ENCODE measurements at places on chromosomes 2 and 18.
A peak's percentile ranks its signal among the peaks of the same experiment; 100 is the strongest.

- peak; percentile 44 for DNase-seq
These were observed 88.4 kb upstream of the STK17B start for GRCh38 chr2:196259507-196260481.

DNA sequence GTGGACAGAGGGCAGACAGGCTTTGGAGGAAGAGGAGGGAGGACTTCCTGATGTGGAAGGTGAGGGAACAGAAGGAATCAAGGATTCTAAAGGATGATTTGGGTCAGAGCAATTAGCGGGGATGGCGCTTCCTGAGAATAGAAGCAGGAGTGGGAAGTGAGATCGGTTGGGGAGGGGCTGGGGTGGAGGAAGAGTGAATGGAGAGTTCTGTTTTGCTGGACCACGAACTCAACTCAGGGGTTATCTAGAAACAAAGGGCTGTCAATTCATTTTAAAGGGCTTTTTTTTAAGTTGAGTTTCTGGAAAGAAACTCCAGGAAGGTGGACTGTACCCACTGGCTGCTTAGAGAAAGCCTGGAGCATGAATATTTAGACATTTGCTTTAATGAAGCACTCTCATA, 54.9 kb downstream of the BCL2L11 start:
- no peak for DNase-seq

DNA sequence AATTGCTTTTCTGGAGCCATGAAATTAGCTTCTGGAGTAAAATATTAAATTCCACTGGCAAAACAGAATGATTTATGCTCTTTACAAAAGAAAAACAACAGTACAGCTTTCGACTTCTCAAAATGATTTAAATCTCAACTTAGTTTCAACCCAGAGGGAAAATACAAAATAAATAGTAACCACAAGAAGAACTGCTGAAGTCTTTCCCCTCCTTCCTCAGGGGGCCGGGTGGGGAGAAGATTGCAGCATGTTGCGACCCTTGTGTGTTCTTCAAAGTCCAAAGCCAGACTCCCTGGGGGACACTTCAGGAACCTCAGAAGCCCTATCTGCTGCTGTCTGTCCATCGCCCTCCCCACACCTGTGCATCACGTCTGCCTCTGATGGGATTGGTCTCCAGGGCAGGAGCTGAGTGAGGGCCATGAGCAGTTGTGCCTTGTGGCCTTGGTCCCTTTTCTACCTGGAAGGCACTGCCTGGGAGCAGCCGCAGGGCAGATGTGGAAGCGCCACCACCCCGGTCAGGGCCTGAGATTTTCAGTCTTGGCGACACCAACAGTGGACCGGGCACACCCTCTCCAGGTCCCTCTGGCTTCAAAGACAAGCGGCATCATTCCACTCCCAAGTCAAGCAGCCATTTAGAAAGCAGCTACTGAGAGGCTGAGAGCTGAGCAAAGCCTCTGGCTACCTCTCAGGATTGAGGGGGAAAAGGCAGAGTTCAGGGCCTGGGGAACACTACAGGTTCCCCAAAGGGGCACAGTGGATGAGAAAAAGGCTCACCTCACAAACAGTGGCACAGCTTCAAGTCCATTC, 210.1 kb upstream of the RAB6C start:
- no peak for DNase-seq

DNA sequence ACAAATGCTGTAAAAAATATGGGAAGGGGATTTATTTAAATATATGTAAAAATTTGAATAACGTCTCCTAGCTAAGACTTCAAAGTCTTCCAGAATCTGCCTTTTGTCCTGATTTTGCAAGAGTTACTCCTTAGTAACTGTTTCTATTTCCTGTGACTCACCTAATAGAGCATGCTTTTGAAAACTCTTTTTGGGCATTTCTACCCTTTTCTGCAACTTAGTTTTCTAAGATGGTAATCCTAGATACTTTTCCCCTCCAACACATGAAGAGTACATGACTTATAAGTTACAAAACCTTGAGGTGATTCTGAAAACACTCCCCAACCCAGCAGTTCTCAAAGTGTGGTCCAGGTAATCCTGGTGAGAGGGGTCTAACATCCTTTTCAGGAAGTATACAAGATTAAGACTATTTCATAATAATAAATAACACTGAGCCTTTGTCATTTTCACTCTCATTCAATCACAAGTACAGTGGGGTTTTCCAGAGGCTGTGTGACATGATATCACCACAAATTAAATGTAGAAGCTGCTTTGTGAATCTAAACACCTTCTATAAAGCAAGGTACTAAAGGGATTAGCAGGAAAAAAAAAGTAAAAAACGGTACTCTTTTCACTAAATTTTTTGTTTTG, 31.9 kb downstream of the PPP4R3B start:
- DNase-seq, result no peak

GRCh38 chr2:127619877-127620705, 25.9 kb upstream of the GPR17 start:
- no peak for DNase-seq

DNA sequence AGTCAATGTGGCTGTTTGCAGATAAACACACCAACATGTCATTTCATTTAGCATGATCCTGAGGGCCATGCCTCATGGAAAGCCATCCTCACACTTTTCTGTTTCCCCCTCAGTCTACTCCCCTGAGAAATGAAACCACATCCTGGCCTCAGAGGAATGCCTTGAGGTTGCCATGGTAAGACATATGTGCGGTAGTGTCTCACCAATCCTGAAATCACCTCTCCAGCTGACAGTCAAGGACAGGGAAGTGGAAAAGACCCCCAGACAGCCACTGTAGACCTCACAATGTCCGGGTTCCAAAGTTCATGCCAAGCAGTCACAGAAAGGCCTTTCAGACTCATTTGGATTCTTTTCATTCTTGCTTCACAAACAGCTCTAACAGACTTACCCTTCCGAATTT, 175.2 kb upstream of the PKDCC start:
- DNase-seq, result no peak

DNA sequence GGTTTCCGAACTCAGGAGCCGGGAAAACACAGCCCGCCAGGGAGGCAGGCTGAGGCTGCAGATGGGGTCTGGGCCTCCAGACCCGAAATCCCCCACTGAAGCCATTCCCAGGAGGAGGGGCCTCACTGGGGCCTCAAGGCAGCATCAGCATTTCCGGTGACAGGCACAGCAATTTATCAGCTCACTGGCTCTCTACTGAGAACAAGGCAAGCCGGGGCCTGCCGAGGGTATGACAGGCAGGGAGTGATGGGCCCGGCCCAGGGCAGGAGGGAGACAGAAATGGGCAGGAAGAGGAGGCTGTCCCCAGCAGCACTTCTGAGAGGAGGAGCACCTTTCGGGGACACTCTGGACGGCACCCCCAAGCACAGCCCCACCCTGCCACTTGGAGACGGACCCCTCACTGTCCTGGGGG, 12.5 kb downstream of the SDC1 start:
- DNase-seq, result no peak

GRCh38 chr2:109479804-109480203, 134.0 kb downstream of the SEPTIN10 start:
- no peak for DNase-seq
